ENCODE measurements at places on chromosomes 1 and 21. TPM values are rescaled to one million over a fixed set of nuclear protein-coding genes. Genes with fewer than 3 reads are reported as not detected.

ALX3 gene
- not detected for total RNA-seq

FBLIM1 gene
- 74.1 TPM for total RNA-seq

B3GALT5 gene
- total RNA-seq = 1.5 TPM

BRDT gene
- not detected for total RNA-seq

KCNN3 gene
- 0.26 TPM for total RNA-seq

Measured in PC-3 (cell line).